ENCODE measurements at places on chromosomes 1 and 21.

- no peak for DNase-seq
These were observed 24.4 kb downstream of the ZBTB17 start for GRCh38 chr1:15951341-15952153.

- DNase-seq = no peak
These were observed 16.4 kb upstream of the GOLT1A start for GRCh38 chr1:204230211-204230610.

DNA sequence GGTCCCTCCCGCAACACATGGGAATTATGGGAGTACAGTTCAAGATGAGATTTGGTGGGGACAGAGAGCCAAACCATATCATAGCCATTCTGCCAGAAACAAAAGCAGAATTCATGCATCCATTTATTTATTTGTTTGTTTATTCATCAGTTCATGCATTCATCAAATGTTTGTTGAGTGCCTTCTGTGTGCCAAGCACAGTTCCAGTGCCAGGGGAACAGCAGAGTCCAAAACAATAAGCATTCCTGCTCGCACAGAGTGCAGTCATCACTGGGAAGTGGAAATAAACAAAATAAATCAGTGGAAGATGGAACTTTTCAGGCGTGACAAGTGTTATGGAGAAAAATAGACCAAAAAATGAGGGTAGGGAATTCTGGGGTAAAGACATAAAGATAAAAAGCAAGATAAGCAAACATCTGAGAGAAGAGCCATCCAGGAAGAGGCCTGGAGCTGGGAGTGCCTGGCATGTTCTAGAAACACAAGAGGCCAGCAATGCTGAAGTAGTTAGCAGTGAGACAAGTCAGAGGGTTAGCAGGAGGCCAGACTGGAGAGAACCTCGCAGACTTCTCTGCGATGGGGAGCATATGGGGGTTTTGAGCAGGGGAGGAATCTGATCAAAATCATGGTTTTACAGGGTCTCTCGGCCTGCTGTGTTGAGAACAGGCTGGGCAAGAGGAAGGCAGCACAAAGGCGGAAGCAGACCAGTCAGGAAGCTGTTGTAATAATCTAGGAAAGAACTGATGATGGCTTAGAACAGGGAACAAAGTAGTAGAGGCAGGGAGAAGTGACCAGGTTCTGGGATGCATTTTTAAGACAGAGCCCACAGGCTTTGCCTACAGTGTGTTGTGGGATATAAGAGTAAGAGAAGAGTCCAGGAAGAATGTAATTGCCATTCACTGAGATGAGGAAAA lies 113.2 kb downstream of the GLUL start:
- DNase-seq = no peak

DNA sequence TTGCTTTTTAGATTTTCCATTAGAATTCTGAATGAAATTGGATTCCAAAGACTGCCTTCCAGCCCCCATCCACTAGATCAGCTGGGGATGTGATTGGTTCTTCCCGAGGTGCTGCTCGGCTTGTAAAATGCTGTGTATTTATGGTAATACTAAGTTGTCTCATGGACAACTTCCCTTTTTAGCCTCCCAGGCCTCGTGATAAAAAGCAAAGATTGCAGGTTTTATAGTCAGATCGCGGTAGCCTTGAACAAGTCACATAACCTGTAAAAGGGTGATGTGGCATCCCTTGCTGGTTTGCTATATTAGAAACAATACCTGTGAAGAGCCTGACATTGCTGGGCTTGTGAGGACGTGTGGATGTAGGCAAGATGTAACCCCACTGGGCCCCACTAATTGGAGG lies 10.4 kb downstream of the MUL1 start:
- no peak for DNase-seq

DNA sequence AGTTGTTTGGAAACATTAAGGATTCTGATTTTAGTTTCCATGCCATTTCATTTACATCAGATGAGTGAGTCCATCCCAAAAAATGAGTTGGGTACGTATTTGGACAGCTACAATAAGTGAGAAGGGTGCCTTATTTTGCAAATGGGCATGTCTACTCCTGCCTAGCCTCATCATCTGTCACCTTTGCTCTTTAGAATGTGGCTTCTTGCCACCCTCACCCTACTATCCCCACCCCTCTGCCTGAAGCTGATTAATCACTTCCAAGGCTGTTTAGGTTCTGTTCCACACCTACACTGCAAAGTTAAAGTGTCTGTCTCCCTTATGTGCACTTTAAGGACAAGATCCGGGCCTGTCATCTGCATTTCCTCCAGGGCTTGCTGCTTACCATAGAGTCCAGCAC lies 61.2 kb downstream of the ST6GALNAC5 start:
- no peak for DNase-seq

- peak; percentile 27 for DNase-seq
These were observed 431 bp downstream of the EEIG2 start for GRCh38 chr1:108560189-108560873.

DNA sequence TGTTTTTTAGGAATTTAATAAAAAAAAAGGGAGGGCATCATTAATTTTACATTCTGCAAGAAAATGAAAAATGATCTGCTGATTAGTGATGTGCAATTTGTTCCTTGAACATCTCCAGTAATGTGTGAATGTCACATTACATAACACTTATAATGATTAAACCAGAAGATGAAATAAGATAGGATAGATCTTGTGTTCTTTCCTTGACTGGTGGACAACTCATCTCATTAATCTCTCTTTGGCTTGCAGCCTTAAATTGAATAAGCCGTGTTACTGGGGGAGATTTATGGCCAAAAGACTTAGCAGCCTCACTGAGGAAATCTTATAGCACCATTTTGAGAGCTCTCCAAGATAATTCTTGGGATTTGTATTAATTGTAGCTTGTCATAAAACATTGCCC lies 217.2 kb downstream of the ST6GALNAC3 start:
- no peak for DNase-seq

DNA sequence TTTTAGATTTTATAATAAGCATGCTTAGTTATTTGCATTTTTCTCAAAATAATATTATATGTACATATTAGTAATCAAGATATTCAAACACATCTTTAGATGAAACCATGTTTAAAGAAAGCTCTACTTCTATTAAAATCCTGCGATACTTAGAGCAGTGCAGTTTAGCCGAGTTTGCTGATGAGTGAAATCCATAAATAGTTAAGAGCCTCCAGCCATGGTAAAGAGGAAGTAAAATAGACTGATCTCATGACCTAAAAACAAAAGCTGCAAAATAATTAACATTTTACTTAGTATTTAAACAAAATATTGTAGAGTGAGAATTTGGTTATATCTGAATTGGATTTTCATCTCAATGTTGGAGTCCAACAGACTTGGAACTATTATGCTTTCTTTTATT lies 147.4 kb upstream of the NRIP1 start:
- no peak for DNase-seq

- DNase-seq = no peak
These were observed 29.5 kb upstream of the DMRTA2 start for GRCh38 chr1:50452700-50453099.

GRCh38 chr1:201212056-201212455 lies 21.4 kb downstream of the IGFN1 start:
- no peak for DNase-seq

- DNase-seq = peak; percentile 82
These were observed 162.4 kb downstream of the TPR start for GRCh38 chr1:186212568-186213224.

- DNase-seq = no peak
These were observed 19.1 kb downstream of the MRPL37 start for GRCh38 chr1:54218883-54219687.

Measured in GM03348 (cell line).